ENCODE measurements at places on chromosomes 3 and 15.

GRCh38 chr3:56254835-56255234, 213.4 kb downstream of the ERC2 start:
- DNase-seq: no peak

GRCh38 chr15:95857124-95857757, 473.3 kb upstream of the NR2F2 start:
- DNase-seq: no peak

DNA sequence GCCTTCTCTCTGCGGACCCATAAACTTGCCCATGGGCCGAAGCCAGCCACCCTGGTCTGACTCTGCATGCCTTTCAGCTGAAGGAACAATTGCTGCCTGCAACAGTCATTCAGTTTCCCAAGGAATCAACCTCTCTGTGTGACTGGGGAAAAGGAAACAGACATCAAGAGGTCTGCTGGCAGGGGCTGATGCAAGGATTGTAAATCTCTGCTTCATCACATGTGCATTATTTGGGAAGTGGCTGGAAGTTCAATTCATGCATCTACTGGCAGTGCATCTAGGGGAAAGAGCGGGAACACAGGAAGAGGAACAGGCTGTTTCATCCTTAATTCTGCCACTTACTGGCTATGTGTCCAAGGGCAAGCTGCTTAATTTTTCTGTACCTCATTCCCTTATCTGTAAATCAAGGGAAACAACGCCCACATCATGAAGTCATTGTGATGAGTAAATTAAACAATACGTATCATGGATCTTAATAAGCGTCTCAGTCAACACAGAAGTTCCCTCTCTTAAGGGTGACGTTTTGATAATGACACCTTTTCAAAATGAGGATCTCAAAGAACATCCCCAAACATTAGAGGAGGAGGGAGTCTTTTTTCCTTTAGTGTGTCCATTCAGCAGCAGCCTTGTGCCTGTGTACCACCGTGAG, 17.4 kb upstream of the ADPGK start:
- no peak for DNase-seq

GRCh38 chr3:38264779-38265178, 833 bp upstream of the SLC22A13 start:
- no peak for DNase-seq

- peak; percentile 40 for DNase-seq
Measured at GRCh38 chr15:75695220-75695619, 17.4 kb downstream of the CSPG4 start.

DNA sequence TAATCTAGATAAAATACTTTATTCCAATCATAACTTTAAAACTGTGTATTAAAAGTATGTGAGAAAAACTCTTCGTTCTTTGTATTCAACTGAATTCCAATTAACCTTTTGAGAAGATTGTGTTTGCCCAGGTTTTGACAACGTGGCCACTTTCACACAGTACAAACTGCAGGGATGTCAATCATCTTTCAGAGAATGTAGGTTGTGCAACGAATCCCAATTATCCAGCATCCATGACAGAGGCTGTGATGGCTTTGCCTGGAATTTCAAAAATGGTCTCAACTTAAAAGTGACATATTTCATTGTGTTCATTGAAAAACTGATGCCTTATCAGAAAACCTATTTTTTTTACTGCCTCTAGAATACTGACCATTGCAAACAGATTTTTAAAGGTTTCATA, 615.1 kb upstream of the KCNMB2 start:
- no peak for DNase-seq

- DNase-seq: no peak
Measured at GRCh38 chr15:68080783-68081182, 26.7 kb downstream of the PIAS1 start.

DNA sequence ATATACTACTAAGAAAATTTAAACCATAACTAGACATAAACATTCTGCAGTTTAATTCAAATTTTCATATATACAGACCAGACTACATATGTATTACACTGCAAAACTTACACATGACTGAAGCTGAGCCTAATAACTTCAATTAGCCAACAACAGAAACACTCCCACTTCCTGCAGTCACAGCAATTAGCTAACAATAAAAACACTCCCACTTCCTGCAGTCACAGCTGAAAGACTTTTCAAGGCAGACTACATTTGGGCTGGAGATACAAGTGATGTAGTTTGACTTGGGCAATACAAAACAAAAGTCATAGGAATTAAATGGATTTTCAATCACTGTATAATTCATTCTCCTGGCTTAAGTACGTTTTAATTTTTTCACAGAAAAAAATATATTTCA, 10.3 kb downstream of the TM2D3 start:
- DNase-seq: no peak

- DNase-seq: peak; percentile 85
Measured at GRCh38 chr15:33292717-33293307, 18.0 kb upstream of the RYR3 start.

GRCh38 chr3:186946756-186947375, 16.5 kb downstream of the ST6GAL1 start:
- no peak for DNase-seq

Measured in Ammon's horn (tissue), 1 donor.